ENCODE measurements at places on chromosomes 6 and 20.

DNA sequence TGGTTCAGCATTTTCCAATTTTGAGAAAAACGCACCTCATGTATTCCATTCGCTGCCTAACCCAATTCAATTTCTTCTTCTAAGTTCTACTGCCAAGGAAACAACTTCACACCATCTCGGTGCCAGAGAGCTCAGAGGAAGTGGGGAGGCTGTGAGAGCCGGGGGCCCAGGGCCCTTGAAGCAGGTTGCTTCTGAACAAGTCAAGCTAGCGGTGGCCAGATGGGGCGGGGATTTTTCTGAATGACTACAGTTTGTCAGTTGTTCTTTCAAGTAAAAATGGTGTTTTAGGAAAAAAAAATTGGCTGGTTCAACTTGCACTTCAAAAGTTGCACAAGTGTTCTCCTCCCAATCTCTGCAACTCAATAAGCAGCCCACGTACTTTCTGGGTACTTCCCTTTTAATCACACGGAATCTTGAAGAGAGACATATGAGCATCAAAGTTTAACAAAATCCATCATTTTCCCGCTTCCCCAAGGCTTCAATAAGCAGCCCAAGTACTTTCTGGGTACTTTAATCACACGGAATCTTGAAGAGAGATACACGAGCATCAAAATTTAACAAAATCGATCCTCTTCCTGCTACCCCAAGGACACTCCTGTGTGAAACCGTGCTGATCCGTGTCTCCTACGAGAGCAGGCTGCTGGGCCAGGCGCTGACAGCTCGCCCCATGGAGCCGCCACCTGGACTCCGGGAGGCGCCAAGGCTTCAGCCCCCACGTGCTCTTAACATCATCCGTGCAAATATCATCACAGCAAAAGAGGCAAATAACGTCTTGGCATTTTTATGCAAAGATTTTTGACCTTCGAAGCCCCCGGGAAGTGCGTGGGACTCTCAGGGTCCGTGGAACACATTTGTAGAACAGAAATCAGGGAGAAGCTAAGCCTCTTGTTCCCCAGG is 186.7 kb upstream of the PDE10A start:
- no peak for DNase-seq

- DNase-seq: no peak
These were observed 46.8 kb upstream of the FAM83C start for GRCh38 chr20:35339007-35339406.

DNA sequence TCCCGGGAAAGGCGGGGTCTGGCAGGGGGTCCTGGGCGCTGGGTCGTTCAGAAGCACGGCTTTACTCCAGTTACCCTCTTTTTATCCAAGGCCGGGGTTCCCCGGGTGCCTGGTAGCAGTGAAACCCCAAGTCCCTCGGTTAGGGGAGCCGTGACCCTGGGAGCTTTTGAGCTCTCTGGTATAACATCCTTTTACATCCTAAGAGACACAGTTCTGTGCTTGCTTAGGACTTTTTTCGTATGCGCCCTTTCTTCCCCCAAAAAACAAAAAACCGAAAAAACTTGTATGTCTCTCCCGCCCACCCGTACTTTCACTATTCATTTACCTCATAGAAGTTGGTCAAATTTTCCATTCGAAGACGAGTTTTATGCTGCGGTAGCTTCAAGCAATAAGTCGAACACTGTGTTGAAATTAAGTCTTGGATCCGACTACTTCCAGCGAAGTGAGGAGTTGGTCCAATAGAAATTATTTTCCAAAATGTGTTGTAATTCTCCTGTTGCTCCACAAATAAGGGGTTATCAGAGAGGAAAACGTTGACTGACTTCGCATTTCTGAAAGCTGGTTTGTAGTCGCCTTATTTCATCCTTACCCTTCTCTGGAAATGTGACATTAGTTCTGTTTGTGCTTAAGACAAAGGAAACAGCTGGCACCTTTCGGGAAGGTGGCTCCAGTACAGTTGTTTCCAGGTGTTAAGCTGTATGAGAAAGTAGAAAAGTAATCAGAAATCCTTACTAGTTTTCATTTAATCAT is 816 bp upstream of the MAN1A1 start:
- no peak for DNase-seq

- no peak for DNase-seq
These were observed 402.9 kb upstream of the MAP3K7 start for GRCh38 chr6:90989763-90990162.

GRCh38 chr6:134080171-134080795 is 27.9 kb upstream of the SLC2A12 start:
- DNase-seq: no peak

DNA sequence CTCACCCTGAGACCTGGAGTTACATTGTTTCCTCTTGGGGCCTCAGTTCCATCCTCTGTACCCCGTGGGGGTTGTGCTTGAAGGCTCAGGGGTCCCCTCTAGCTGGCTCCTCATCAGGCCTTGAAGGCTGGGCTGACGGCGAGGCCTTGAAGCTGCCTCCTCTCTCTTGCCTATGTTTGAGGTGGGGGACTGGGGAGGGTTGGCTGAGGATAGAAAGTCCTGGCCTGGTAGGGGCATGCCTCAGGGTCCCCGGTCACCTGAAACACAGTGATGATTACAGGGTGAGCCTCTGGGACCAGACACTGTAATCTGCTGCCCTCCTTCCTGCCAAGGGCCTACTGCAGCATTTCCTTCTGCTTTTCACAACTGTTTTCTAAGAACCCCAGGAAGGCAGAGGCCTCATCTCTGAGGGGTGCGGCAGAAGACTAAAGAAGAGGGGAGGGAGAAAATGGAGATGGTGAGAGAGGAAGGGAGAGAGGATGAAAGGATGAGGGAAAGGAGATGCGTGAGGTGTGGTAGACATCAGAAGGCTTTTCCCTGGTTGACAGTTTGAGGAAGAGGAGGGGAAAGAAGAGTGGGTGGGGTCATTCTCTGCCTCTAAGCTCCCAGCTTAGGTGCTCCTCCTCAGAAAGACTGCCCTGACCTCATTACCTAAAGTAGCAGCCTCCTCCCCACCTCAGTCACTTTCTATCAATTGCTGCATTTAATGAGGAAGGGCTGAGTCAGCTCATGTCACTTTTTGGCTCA is 29.7 kb downstream of the VEGFA start:
- no peak for DNase-seq

- DNase-seq: no peak
These were observed 29.2 kb downstream of the MAK start for GRCh38 chr6:10809098-10809497.

DNA sequence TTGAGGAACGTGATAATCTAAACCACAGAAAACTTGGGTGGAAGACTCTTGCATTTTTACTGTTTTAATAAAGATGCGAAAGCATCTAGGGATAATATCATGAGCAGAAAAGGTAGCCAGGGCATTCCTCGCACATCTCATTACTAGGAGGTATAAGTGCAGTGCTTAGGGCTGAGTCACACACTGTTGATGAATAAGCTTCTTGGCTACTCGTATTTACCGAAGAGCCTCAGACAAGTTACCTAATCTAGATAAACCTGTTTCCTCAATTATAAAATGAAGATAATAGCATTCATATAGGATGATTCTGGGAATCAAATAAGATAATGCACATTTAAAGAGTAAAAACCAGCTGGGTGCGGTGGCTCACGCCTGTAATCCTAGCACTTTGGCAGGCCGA is 780 bp upstream of the KIAA0319 start:
- no peak for DNase-seq

DNA sequence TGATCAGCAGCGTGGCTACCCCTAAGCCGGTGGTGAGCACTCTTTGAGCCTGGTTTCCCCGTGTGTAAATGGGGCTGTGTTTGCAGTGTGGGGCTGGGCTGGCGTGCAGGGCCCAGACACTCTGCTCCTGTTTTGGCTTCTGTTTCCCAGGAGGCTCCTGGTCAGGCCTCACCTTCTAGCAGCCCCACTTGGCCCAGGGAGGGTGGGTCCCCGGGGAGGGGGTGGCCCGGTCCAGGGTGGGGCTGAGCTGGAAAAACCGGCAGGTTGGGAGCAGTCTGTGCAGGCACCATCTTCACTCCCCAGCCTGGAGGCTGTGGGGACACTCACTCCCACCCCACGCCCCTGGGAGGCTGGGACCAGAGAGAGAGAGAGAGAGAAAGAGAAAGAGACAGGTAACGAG is 25.3 kb downstream of the CEBPB start:
- DNase-seq: no peak

DNA sequence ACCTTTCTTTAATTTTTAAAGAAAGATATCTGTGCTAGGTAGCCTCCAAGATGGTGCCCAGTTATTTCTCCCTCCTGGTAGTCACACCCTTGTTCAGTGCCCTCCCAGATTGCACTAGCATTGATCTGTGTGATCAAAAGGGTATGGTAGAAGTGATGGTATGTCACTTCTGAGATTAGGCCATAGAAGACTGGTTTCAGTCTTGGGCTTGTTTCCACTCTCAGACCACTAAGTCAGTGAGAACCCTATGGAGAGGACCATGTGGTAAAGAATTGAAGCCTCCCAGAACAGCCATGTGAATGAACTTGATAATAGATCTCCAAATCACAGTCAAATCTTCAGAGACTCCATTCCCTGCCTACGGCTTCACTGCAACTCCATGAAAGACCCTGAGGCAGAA is 57.3 kb downstream of the THEMIS start:
- DNase-seq: no peak

DNA sequence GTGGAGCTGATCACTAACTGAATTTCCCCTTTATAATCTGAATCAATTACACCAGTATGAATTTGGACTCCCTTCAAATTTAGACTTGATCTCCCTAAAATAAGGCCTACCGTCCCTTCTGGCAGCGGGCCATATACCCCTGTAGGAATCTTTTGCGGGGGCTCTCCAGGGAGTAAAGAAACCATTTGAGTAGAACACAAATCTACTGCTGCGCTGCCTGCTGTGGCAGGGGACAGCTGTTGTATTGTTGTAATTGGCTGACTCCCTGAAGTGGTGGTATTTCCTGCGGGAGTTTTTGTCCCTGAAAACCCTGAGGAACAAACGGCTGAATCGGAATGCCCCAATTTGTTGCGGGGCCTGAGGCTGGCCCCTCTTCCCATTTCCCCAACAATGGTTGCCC is 16.0 kb upstream of the PTCRA start:
- no peak for DNase-seq

DNA sequence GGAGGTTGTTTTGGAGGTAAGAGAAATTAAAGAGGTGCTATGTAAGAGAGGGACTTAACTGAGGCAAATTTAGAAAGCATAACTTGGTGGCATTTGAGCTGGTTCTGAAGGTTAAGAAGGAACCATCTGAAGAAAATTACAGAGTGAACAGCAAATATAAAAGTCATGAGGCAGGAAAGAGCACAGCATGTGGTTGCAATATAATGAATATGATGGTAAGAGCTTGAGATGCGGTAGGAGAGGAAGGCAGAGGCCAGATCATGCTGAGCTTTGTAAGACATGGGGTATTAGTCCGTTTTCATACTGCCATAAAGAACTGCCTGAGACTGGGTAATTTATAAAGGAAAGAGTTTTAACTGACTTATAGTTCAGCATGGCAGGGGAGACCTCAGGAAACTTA is 279.1 kb downstream of the UTRN start:
- DNase-seq: no peak

GRCh38 chr6:35258336-35258735 is 1.2 kb upstream of the ZNF76 start:
- no peak for DNase-seq

GRCh38 chr6:130598021-130598989 is 228.9 kb upstream of the SMLR1 start:
- DNase-seq: no peak

GRCh38 chr6:156949376-156949775 is 172.2 kb downstream of the ARID1B start:
- DNase-seq: no peak

- DNase-seq: no peak
These were observed 155.4 kb upstream of the BMP2 start for GRCh38 chr20:6611911-6612605.

- no peak for DNase-seq
These were observed at the start of gene HRH3 for GRCh38 chr20:62219992-62220665. TSS of gene HRH3 (minus strand) at chr20:62220278. CDS start at chr20:62219970, 308 bp downstream.

DNA sequence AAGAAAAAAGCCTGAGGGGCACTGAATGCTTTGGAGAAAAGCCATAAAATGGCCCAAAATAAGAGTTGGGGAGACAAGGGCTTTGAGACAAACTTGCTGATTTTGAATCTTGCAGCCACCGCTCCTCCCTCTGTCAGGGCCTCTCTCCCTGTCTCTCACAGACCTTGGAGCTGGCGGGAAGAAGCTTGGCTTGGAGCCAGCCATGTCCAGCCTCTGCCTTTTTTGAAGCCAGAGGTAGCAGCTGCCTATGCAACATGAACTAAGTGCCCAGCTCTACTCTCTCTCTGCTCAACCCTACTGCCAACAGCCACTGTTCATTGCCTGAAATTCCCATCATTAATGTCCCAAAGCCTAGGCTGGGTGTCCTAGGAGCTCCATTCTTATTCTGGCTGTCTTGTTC is 63.7 kb upstream of the CTNNBL1 start:
- no peak for DNase-seq

GRCh38 chr6:70079241-70079640 is 212.9 kb downstream of the COL19A1 start:
- DNase-seq: no peak

GRCh38 chr6:149565527-149566409 is at the start of gene GINM1:
TSS of gene GINM1 (plus strand) at chr6:149566375. CDS start at chr6:149566415, 40 bp downstream.
- DNase-seq: peak; percentile 78

GRCh38 chr20:36538026-36538722 is 3.1 kb upstream of the MYL9 start:
- no peak for DNase-seq

- no peak for DNase-seq
These were observed 19.0 kb upstream of the LAMA2 start for GRCh38 chr6:128863983-128864382.

GRCh38 chr20:4563534-4563933 is 158.2 kb upstream of the PRND start:
- DNase-seq: no peak

- no peak for DNase-seq
These were observed 363.9 kb downstream of the KIF16B start for GRCh38 chr20:16209357-16209756.

DNA sequence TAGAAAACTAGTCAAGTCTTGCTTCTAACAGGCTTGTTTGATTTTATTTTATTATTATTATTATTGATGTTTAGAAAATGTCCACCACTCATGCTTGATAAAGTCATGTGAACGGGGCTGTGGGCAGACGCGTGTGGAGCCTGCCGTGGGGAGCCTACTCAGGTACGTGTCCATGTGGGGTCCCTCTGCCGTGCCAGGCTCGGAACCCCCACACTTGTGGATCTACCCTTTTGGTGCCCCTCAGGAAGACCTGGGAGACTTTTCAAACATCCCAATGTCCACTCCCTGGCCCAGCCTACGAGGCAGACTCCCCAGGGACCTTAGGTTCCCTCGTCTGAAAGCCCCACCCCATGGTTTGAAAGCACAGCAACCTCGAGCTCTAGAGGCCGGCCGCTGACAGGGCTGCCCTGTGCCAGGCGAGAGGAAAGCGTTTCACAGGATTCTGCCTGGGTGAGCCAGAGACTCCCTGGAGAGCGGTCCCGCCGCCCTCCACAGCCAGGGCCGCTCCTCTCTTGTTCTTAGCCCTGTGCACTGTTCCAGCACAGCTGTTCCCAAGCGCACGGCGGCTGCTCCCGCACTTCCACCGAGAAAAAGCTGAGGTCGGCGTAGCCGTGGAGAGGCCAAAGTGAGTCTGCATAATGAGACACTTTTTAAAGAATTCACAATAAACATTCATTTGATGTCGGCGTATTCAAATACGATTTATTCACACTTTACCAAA is 249.7 kb downstream of the TTLL2 start:
- DNase-seq: no peak

GRCh38 chr6:158665332-158665731 is 15.5 kb downstream of the SYTL3 start:
- DNase-seq: no peak
